Activated naive CD8-positive, alpha-beta T cell treated with anti-CD3 and anti-CD28 coated beads, Interleukin-2, amount 10 ng/mL, durations not matched to agents 7 days and 5 days (primary cell): ENCODE measurements at places on chromosomes 2 and 18. TPM values are rescaled to one million over a fixed set of nuclear protein-coding genes. Genes with fewer than 3 reads are reported as not detected.

GRCh38 chr18:79575891-79576685, 103.5 kb upstream of the CTDP1 start:
- H3K27ac ChIP-seq: peak overlapping the region; percentile 76
- H3K27me3 ChIP-seq: no peaks in the 10 kb centered on the region
- peak overlapping the region; percentile 33 for H3K4me3 ChIP-seq
- H3K4me1 ChIP-seq: peaks cover 14% of the 10 kb centered on the region
- DNase-seq: peak; percentile 30

DNA sequence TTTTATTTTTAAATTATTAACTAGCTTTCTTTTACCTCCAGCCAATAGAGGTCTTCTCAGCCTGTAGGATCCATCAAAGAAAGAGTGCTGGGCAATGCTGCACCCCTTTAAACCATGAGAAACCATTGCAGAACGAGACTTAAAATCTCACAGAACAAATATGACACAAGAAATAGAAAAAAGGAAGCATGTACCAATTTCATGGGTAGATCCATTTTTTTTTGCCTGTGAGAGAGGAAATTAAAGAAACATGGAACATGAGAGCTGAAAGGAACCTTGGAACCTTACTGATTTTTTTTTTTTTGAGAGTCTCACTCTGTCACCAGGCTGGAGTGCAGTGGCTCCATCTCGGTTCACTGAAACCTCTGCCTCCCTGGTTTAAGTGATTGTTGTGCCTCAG, 14.0 kb downstream of the HRH4 start:
- H3K27ac ChIP-seq: no peak overlapping the region
- no peak for DNase-seq
- no peaks in the 10 kb centered on the region for H3K36me3 ChIP-seq

DNA sequence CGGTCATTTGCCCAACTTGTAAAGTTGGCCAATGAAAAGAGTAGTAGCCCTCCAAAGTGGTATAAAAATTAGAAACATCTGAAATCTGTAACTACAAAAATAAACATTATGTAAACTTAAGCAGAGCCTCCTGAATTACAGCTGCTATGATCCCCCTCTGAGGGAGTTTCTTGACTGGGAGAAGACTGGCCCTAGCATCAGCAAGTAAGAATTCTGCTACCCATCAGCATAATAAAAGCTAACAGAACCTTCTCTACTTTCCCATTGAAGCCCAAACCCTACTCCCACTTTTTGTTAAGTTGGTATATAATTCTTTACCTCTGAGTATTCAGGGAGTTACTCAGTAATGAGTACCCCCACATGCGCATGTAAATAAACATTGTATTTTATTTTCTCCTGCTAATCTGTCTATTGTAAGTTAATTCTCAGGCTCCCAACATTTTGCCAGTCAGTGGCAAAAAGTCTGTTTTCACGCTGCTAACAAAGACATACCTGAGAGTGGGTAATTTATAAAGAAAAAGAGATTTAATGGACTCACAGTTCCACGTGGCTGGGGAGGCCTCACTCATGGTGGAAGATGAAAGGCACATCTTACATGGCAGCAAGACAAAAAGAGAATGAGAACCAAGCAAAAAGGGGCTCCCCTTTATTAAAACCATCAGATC, 71.3 kb downstream of the MYL12B start:
- no peak overlapping the region for H3K27ac ChIP-seq
- no peak for DNase-seq
- no peaks in the 10 kb centered on the region for H3K36me3 ChIP-seq
- no peak overlapping the region for H3K4me3 ChIP-seq
- H3K4me1 ChIP-seq: no peaks in the 10 kb centered on the region
- peaks cover 7% of the 10 kb centered on the region for H3K27me3 ChIP-seq

The AOX1 gene
- not detected for total RNA-seq

The RESP18 gene
- not detected for total RNA-seq

The ZBTB7C gene
- total RNA-seq: not detected

The CHPF gene
- total RNA-seq: 7.7 TPM
